Activated T-cell treated with anti-CD3 and anti-CD28 coated beads, Interleukin-2, amount 50 U/mL, for 48 hours (primary cell): ENCODE measurements at places on chromosomes 7 and 10.
A peak's percentile ranks its signal among the peaks of the same experiment; 100 is the strongest.

- no peak for DNase-seq
Measured at GRCh38 chr10:119252051-119252465, 44.7 kb downstream of the GRK5 start.

DNA sequence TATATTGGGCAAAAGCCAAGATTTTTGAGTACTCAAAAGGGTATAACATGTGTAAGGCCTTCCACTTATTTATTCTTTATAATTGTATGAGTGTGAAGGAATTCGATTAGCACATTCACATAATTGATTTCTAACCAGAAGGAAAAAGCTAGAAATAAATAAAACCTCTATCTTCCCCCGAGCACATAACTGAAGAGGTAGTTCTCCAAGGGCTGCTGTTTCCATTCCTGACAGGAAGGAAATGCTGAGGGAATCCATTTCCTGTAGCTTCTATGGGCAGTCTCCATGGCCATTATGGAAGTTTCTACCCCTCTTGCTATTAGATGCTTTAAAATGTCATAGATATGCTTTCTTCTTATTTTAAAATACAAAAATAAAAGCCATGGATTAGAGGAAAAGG is 70.5 kb upstream of the ABCB5 start:
- no peak for DNase-seq

DNA sequence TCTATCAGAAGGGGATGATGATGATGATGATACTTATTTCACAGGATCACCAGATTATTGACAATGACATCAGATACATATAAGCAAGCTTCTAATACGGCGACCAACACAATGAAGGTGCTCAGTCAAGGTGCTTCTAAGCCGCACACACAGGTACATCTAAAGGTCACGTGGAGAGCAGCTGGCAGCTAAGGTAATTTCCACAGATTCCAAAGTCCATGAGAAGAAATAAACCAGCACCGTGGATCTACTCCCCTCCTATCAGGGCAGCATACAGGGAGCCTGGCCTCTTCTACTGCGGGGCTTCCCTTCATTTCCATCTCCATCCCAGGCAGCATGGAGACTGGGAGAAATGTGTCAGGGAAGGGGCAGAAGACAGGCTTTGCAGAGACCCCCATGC is 37.5 kb downstream of the DENND11 start:
- no peak for DNase-seq

DNA sequence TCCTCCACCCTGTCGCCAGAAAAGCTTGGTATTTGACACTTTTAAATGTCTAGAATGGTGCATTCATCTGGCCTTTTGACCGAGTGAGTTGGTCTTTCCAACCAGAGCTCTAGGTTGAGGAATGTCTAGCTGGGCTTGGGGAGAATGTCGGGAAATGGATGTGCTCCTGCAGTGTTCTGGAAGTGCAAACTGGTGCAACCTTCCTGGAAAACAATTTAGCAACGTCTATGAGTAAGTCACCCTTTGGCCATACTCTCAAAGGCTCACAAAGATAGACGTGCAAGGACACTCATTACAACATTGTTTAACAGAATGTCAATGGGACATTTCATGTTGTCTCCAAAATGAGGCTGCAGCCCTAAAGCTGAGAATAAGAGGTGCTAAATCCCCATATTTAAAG is 12.2 kb upstream of the NMT2 start:
- no peak for DNase-seq

GRCh38 chr10:5480162-5480941 is 19.0 kb downstream of the CALML5 start:
- DNase-seq = no peak

DNA sequence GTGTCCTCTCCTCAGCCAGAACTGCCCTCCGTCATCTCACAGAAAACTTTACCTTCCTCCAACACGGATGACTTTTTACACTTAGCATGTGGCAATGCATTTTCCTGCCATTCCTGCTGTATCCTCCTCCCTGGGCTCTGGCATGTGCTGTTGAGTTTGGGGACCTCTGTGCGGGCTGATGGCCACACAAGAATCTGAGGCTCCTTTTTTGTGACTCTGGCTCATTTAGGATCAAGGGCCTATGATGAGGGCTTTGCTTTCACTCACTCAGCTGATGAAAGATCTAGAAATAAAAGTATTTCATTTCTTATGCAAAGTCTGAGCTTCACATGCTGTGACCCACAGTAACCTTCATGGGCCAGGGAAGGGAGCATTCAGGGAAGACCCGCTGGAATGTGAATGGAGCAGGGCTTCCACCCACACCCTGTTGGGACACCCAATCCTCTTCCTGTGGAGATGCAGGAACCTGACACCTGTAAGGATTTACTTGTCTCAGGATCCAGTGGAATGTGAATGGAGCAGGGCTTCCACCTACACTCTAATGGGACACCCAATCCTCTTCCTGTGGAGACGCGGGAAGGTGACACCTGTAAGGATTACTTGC is 500.3 kb upstream of the MKI67 start:
- DNase-seq = no peak

- DNase-seq = peak; percentile 81
Measured at GRCh38 chr7:74449809-74450397, 3.8 kb upstream of the GTF2IRD1 start.

DNA sequence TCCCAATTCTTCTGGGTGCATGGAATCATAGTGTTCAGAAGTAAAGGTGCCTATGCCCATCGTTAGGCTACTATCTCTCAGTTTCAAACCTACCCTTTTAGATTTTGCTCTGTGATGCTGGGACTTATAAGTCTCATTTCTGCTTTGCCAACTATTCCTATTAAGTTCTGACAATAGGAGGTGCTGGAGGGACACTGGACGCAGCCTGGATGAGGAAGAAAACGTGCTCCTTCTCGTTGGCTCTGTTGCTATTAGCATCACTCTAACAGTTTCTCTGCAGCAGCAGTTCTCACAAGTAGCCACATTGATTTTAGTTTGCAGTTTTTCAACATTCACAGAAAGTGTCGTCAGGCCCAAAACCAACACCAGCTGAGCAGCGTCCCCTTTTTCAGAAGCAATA is 72.4 kb downstream of the ABCC2 start:
- no peak for DNase-seq

DNA sequence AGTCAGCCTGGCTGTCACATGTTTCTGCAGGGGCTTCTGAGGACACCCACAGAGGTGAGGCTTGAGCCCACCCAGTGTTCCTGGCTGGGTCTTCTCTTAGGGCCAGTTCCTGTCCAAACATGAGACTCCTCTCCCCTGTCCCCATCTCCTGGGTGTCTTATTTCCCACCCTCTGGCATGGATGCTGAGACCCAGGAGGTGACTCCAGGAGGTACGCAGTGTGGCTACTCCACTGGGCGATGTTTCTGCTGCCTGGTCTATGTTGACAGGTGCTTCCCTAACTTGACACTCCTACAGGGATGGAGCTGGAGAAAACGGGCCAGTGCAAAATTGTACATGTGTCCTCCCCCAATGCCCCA is 26.3 kb upstream of the LOXL4 start:
- no peak for DNase-seq

DNA sequence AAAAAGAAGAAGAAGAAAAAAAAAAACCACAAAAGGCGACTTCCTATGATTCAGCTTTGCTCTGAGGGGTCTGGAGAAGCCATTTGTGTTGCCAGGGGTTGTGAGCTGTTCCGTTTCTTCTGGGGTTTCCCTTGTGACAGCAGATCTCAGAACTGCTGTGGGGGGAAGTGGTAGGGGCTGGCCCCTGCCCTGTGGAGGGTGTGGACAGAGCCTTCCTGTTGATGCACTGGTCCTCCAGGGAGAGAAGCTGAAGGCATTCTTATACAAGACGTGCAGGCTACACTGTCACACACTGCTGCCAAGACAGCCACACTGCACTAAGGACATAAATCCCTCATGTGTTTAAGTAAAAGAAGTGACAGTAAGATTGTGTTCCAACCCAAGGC is 17.3 kb upstream of the CSGALNACT2 start:
- peak; percentile 72 for DNase-seq

DNA sequence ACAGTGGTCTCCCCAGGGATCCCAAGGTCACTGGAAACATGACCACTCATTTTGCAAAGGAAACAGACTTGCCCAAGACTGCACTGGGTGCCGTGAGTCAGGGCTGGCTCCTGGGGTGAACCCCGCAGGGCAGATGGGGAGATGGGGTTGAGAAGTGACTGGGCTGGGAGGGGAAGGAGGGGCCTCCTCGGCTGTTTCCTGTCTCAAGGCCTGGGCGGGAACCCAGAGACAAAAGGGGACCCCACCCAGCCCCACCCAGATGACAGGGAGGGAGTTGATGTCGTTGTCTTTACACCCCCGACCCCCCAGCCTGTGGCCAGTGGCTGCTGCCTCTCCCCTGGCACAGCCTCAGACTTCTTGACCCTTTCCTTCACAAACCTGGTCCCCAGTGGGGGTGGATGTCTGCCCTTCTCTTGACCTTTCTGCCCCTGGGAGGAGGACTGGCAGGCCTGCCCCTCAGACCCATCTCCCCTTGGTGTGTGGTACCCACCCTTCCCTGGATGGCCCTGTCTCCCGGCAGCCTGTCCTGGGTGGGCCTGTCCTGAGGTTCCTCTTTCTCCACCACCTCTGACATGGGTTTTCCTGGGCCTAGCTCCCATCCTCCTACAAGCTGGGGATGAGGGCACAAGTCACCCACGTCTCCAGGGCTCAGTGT is 1.4 kb downstream of the MYO1G start:
- DNase-seq = peak; percentile 89

GRCh38 chr10:391305-391704 is 256.1 kb downstream of the ZMYND11 start:
- DNase-seq = no peak

GRCh38 chr7:130086938-130087337 is 16.6 kb downstream of the KLHDC10 start:
- no peak for DNase-seq

DNA sequence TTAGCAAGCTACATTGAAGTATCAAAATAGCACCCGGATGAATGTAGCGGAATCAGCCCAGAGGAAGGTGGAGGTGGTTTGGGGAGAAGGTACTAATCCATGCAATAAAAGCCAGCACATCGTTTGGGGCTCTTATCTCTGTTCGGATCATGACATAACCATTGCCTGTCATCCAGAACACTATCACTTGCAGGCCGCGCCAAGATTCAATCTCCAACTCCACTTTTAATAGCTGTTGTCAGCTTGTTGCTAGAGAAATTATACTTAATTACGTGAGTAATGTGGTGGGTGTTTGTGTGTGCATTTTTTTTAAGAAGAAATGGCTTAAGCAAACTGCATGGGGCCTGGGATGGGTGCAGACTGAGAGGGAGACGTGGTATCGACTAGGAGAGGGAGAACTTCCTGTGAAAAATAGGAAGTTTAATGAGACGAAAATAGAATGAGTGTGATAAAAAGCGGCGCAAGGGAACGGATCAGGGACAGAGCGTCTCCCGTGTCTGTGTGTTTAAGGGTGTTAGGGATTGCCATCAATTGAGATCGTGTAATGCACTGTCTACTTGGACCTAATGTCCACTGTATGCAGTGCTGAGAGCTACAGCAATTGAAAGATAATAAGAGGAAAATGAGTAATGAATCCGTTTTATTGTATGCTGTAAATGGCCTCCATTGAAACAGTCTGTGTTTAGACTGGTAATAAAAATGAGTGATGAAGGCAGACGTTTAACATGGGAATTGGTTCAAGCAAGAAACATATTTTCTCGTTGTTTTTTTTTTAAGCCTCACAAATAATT is 27.6 kb upstream of the SFMBT2 start:
- DNase-seq = no peak

- DNase-seq = no peak
Measured at GRCh38 chr7:49159536-49159935, 235.2 kb downstream of the CDC14C start.

GRCh38 chr7:88339195-88339922 is 32.7 kb upstream of the STEAP4 start:
- DNase-seq = no peak

- no peak for DNase-seq
Measured at GRCh38 chr7:112414855-112415490, 35.3 kb upstream of the IFRD1 start.

DNA sequence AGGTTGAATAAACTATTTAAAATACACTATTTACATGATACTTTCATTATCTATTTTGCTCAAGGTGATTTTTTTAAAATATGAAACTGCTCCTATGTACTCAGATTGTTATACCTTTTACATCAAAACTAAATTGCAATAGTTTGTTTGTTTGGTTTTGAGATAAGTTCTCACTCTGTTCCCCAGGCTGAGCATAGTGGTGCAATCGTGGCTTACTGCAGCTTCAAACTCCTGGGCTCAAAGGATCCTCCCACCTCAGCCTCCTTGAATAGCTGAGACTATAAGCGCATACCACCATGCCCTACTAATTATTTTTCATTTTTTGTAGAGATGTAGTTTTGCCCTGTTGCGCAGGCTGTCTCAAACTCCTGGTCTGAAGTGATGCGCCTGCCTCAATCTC is 12.7 kb downstream of the TAS2R60 start:
- no peak for DNase-seq

GRCh38 chr10:71525721-71526120 is 129.0 kb downstream of the CDH23 start:
- DNase-seq = no peak

DNA sequence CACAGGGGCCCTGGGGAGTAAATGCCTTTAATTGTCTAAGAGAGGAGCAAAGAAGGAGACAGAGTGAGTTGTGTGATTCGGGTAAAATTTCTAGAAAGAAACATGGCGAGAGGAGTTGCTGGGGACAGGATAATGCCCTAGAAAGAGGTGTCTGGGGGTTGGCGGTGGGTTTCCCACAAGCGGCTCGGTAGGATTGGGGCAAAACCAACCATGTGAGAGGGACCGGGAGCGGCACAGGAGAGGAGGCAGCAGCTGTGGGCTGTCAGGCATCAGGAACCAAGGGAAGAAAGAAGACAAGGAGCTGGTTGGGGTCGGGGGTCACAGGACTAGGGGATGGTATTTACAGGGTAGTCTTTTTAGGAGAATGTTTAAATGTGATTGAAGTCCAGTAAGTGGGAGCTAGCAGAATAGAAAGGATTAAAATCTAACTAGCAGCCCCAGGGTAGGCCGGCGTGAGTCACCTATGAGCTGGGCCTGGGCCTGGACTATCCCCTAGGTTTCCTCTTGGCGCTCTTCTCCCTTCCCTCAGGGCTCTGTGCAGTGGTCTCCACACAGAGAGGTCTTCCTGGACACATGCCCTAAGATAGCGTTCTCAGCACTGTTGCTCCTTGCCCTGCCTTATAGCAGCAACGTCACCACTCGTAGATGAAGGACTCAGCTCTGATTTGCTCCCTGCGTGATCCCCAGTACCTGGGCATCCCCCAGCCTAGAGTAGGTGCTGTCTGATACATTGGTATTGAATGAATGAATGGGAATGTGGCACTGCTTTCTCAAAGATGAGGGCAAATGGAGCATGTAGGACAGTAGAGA is 32.6 kb downstream of the IKZF1 start:
- DNase-seq = peak; percentile 63

- no peak for DNase-seq
Measured at GRCh38 chr10:94108200-94108599, 114.5 kb downstream of the PLCE1 start.

GRCh38 chr7:46424934-46425333 is 503.9 kb upstream of the IGFBP3 start:
- DNase-seq = no peak
